ENCODE measurements at places on chromosomes 3 and 15.

- no peak for DNase-seq
These were observed 53.4 kb downstream of the LDHAL6B start for GRCh38 chr15:59260090-59260489.

- DNase-seq: no peak
These were observed 110.5 kb upstream of the BFSP2 start for GRCh38 chr3:133289322-133289721.

GRCh38 chr3:126431103-126431534, 36.4 kb downstream of the CFAP100 start:
- DNase-seq: no peak

- no peak for DNase-seq
These were observed 14.2 kb downstream of the TMEM44 start for GRCh38 chr3:194618858-194619608.

DNA sequence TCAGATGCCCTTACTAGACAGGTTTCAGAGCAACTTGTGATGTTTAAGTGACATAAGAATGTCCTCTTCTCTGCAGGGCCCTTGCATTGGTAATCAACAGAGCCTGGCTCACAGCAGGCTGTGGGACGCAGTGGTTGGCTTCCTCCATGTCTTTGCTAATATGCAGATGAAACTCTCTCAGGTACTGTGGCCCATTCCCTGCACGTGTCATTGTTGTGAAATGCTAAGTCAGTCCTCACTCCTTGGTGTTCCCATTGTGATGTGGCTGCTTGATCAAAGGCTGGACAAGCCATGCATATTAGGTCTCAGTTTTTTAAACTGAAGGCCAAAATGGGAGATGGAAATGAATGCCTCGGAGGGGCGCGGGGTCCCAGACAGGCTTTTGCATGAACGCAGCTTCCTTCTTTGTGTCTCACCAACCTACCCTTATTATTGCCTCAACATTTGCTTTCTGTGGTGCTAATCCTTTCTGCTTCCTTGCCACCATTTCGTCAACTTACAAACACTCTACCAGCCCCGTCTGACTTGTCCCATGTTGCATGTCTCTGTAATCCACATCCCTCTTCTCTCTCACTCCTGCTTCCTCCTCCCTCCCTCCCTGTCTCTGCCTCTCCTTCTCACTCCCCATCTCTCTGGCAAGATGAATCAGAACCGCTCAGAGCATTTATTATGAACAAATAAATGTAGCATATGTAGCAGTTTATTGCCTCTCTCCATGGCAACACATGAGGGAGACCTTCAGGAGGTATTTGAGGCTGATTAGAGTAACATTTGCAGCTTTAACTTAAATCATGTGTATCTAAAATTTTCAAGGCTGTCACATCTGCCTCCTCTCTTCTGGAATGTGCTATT, 133.2 kb upstream of the CHRM5 start:
- DNase-seq: no peak

DNA sequence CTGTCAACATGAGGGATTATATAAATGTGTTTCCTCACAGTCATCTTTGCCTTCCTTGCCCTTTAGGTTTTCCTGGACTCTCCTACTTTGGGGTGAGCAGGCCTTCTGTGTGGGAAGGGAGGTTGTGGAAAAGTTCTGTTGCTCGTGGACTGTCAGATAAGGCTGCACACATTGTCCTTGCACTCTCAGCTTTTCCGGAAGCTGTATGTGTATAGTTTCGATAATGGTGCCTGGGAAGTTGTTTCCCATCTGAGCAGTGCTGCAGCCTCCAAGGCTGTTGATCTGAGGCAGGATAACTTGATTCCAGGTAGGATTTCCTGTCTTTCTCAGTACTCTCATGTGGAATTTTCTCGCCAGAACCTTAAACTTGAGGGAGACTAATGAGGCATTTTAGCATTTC, 297.8 kb upstream of the AZI2 start:
- no peak for DNase-seq

GRCh38 chr3:162398554-162398953, 901.9 kb downstream of the OTOL1 start:
- DNase-seq: no peak

- DNase-seq: no peak
These were observed 15.5 kb upstream of the ZBED2 start for GRCh38 chr3:111610612-111611054.

DNA sequence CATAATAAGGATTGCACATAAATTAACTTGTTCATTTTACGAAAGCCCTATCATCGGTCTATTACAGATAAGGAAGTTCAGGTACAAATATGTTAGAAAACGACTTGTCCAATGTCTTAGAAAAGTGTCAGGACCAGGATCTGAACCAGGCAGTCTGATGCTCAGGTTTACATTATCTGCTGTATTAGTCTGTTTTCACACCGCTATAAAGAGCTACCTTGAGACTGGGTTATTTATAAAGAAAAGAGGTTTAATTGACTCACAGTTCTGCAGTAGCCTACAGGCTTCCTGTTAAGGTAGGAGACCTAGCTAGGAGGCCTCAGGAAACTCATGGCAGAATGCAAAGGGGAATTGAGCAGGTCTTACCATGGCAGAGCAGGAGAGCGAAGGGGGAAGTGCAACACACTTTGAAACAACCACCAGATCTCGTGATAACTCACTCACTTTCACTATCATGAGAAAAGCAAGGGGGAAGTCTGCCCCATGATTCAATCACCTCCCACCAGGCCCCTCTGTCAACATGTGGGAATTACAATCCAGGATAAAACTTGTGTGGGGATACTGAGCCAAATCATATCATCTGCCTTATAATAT, 45.8 kb upstream of the GOLIM4 start:
- DNase-seq: no peak

GRCh38 chr3:75171630-75172230, 492.4 kb upstream of the FRG2C start:
- no peak for DNase-seq

DNA sequence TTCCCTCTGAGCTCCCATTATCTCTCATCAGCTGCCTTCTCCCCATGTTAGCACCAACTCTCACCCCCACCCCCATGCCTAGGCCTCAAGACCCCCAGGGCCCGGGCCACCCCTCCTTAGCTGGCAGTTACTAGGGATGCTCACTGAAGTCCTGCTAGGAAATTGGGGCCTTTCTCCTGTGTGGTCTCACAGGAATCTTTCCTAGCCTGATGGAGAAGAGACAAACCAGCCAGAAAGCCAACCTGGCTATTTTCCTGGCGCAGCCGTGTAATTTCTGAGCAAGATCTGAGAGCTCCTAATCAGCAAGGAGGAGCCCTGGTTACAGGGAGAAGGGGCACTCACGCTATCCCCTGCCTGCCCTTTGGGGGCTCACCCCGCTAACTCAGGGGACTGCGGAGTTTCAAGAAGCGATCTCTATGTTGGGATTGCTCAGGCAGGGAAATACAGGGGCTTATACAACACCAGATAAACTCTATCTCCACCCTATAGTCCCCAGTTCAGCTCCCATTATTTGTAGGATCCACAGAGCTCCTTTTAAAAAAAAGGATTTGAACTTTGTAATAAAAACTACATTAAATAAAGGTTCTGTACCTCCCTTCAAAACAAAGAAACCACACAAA, 25.2 kb downstream of the NR2F2 start:
- no peak for DNase-seq

- no peak for DNase-seq
These were observed 21.2 kb upstream of the LINGO1 start for GRCh38 chr15:77653832-77654480.

DNA sequence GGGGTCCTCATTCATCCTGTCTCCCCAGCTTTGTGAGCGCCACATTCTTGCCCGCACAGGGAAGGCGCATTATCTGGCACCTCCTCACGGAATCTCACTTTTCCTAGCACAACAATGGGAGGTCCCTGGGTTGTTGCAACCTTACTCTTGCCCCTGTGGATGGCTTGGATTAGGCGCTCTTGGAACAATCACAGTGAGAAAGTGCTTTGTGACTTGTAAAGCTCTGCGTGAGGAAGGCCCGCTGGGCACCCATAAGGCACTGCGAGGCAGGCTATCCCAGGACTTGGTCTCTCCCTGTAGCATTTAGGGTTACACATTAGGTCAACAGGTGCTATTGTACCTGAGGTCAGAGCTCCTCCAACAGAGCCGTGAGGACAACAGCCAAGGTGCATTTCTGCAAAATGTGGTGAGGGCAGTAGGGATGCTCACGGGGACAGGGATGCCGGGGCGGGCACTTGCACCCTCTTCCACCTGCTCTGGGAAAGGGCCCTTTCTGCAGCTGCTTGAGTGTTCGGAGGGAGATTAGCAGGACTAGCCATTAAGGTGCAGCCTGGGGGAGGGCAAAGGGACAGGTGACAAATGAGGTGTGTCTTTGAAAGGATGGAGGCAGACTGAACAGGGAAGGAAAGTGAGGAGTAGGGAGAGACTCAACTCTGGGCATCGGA, 13.9 kb upstream of the LRRC15 start:
- DNase-seq: no peak

GRCh38 chr15:42012241-42012640, 8.6 kb downstream of the PLA2G4E start:
- no peak for DNase-seq

DNA sequence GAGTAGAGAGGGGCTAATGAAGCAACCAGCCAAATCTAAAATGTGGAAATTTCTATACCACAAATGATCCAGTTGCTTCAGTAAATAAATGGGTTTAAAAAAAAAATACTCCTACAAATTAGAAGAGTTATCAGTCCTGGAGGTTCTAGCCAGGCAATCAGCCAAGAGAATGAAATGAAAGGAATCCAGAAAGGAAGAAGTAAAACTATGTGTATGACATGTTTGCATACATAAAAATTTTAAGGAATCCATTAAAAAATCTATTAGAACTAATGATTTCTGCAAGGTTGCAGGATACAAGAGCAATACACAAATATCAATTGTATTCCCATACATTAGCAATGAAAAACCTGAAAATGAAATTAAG, 9.6 kb downstream of the MESP2 start:
- DNase-seq: no peak

- DNase-seq: no peak
These were observed 2.9 kb upstream of the PSTPIP1 start for GRCh38 chr15:76991741-76992645.
